ENCODE measurements at places on chromosomes 11 and 22.

DNA sequence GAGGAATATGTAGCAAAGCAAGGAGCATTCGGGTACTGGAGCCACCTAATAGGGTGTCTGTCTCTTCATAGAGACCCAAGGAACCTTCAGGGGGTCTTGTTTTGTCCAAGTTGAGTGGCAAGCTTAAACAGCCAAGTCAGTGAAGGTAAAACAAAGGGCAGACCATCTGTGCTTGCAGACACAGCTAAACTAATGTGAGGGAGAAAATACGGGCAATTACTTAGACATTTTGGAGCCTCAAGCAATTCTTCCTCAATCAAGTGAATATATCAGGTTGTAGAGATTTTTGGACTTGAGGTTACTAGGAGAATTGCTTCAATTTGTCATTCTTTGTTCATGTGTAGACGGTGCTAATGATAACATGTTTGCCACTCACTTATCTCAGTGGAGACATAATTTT lies 148.2 kb upstream of the ARHGAP20 start:
- no peak for DNase-seq

- DNase-seq = peak; percentile 17
These were observed 491.8 kb downstream of the ETS1 start for GRCh38 chr11:128095466-128095981.

GRCh38 chr11:2529173-2529572 lies 84.4 kb downstream of the KCNQ1 start:
- no peak for DNase-seq

GRCh38 chr11:106271686-106272085 lies 194.2 kb downstream of the AASDHPPT start:
- DNase-seq = no peak

DNA sequence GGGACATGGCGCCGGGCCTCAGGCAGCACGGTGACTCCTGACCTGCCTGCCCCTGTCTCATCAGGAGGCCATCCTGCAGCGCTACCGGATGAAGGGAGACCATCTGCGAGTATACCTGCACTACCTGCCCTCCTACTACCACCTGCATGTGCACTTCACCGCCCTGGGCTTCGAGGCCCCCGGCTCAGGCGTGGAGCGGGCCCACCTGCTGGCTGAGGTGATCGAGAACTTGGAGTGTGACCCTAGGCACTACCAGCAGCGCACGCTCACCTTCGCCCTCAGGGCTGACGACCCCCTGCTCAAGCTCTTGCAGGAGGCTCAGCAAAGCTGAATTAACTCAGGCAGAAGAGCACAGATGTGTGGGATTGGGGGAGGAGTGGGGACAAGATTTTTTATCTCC lies 10.2 kb upstream of the ST3GAL4 start:
- no peak for DNase-seq

DNA sequence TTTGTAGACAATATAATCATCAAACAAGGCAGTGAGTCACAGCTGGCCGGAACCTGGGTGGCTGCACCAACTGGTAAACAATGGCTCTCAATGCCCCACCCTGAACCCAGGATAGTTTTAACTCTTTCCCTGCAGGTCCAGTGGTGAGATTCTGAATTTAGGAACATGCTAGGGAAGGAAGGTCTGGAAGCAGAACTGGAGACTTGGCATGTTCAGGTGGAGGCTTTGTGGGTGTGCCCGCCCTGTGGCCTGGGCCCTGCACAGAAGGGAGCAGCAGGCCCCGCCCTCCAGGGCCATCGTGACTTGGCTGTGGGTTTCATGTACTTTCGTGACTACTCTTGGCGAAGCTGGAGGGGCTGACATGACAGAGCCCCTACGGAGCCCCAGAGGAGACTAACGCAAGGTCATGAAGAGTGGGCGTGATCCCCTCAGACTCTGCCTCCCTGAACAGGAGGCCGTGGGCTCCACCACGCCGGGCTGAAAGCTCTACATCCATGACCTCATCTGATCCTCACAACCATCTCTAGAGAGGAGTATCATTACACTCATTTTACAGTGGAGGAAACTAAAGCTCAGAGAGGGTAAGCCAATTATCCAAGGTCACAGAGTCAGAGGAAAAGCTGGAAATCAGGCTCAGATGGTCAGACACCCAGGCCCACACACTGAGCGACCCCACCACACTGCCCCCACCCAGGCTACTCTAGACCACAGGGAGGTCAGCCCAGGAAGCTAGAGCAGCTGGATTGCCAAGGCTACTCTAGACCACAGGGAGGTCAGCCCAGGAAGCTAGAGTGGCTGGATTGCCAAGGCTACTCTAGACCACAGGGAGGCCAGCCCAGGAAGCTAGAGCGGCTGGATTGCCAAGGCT lies 27.3 kb downstream of the MAFF start:
- DNase-seq = no peak

GRCh38 chr11:123504401-123504800 lies 74.3 kb downstream of the GRAMD1B start:
- no peak for DNase-seq

- DNase-seq = no peak
These were observed 149.0 kb downstream of the APOL5 start for GRCh38 chr22:35866651-35867050.

DNA sequence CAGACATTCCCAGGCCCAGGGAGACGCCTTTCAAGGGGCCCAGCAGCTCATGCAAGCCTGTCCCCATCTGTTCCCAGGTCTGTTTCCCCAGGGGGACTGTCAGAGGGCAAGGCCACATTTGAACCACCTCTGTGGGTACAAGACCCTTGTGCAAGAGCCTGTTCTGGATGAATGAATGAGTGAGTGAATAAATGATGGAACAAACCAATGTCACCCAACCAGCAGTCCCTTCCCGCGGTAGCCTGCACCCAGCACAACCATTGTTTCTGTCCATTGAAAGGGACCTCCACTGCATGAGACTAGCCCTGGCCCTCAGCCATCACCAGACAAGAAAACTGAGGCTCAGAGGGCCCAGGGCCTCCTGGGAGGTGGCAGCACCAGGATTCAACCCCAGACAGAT lies 69.7 kb upstream of the TCF20 start:
- DNase-seq = no peak

- DNase-seq = no peak
These were observed 7.9 kb downstream of the FOXR1 start for GRCh38 chr11:118979434-118979833.

- no peak for DNase-seq
These were observed 1074.3 kb downstream of the BRD1 start for GRCh38 chr22:48753381-48753730.

- no peak for DNase-seq
These were observed 48.5 kb downstream of the MICAL2 start for GRCh38 chr11:12158909-12159308.

GRCh38 chr11:3803726-3804495 lies 4.4 kb upstream of the PGAP2 start:
- DNase-seq = no peak
